ENCODE measurements at places on chromosomes 1 and 21.

GRCh38 chr1:221837896-221838295, 96.0 kb upstream of the DUSP10 start:
- DNase-seq = peak; percentile 5

- DNase-seq = no peak
Measured at GRCh38 chr1:23908453-23909341, 4.5 kb downstream of the CNR2 start.

- DNase-seq = no peak
Measured at GRCh38 chr21:33825915-33826314, 89.7 kb downstream of the ATP5PO start.

- DNase-seq = no peak
Measured at GRCh38 chr1:41870076-41870562, 48.6 kb downstream of the HIVEP3 start.

- DNase-seq = no peak
Measured at GRCh38 chr1:228381356-228381755, 25.3 kb downstream of the TRIM11 start.

DNA sequence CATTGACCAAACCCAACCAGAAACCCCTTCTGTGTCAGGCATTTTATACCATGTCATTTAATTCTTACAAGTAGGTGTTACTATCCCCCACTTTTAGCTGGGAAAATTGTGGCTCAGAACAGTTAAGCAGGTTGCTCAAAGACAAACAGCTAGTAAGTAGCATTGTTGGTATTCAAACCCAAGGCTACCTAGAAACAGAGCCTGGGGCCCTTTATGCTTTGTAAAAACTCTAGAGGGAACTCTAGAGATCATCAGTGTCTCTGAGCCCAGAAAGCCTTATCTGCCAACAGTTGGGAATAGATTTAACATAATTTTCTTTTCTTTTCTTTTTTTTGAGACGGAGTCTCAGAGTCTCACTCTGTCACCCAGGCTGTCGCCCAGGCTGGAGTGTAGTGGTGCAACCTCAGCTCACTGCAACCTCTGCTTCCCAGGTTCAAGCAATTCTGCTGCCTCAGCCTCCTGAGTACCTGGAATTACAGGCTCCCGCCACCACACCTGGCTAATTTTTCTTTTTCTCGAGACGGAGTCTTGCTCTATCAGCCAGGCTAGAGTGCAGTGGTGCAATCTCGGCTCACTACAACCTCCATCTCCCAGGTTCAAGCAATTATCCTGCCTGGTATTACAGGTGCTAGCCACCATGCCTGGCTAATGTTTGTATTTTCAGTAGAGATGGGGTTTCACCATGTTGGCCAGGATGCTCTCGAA, 48.5 kb upstream of the OSBPL9 start:
- DNase-seq = no peak

GRCh38 chr21:25487046-25487594, 120.2 kb downstream of the MRPL39 start:
- no peak for DNase-seq

- DNase-seq = no peak
Measured at GRCh38 chr1:175861626-175862367, 118.4 kb upstream of the TNR start.

DNA sequence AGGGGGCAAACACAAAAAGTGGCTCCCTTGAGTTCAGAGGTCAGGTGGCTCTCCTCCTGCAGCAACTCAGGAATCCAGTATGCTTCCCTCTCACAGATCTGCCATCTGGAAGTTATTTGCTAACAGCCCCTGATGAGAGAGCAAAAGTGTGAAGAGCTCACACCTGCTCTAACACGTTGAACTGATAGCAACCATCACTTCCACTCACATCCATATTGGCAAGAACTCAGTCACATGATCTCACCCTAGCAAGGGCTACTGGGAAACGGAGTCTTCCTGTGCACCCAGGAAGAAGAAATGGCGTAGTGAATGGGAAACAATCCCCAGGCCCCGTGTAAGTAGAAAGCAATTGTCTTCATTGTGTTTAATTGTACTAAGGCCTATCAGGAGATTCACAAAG, 20.7 kb upstream of the SLC45A1 start:
- no peak for DNase-seq

DNA sequence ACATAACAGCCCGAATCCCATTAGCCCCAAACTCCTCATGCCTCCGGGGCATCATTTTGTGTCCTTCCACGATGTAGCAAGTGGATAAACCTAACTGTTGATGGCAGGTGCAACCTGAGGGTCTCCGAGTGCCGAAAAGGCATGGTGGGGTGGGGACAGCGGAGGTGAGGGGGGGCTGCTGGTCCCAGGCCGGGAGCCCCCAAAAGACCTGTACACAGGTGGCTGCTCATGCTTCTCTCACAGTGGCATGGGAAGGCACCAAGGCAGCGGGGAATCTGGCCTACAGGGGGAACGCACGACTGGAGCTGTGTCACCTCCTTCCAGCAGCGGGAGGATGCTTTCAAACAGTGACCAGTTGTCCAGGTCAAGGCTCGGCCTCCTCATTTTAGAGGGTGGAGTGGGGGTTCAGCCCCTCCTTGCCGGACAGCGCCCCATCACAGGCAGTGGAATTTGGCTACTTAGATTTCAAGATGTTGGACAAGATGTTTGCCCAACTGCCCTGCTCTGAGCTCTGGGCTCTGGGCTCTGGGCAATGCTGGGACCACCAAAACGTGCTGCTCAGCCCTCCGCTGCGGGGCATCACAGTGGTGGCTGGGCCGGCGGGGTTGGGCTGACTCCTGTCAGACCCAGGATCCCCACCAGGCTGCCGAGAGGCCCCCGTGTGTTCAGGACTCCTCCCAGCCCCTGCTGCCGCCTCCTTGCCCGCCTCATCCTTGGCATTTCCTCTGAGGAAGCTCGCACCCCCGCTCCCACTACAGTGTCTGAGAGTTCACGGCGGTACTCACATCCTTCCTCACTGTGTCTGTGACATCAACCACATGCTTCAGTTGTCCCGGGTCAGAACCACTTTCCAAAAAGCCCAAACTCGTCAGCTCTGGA, 7.6 kb downstream of the DNMT3L start:
- DNase-seq = peak; percentile 13

DNA sequence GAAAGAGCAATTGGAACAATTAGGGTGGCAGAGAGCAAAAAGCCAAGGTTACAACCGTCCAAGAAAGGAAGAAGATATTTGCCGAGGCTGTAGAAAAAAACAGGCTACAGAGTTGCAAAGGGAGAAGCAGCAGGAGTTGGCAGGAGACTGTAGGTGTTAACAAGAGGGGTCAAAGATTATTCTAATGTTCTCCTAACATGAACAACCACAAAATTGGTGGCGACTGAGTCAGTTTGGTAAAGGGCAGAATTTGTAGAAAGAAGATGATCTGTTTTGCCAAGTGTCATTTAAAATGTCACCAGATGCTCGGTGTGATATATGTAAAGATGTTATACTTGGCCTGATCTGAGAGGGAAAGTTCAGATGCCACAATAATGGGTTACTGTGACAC, 401 bp upstream of the PRUNE1 start:
- DNase-seq = no peak

DNA sequence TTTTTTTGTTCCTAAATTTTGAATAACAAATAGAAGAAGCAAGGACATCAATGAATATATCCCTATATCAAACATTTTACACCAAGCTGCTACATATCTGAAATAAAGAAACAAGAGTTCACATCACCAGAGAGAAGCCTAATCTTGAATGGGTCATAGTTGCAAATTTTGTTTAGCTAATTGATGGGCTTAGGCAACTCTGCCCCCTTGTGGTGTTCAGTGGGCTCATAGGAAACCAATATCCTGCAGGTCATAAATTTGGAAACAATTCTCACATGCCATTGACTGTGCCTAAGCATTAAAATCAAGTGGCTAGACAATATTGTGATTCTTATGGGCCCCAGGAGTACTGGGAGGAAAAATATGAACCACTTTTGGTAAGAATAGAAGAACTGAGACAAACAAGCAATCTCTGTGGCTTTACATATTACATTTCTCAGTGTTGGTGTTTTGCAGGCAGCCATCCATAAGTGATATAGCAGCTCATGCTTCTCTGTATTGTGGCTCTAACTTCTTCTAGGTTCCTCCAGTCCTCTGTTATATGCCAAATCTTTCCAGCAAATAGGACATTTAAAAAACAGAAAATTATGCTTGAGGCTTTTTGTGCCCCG, 1262.8 kb upstream of the PRMT6 start:
- no peak for DNase-seq

DNA sequence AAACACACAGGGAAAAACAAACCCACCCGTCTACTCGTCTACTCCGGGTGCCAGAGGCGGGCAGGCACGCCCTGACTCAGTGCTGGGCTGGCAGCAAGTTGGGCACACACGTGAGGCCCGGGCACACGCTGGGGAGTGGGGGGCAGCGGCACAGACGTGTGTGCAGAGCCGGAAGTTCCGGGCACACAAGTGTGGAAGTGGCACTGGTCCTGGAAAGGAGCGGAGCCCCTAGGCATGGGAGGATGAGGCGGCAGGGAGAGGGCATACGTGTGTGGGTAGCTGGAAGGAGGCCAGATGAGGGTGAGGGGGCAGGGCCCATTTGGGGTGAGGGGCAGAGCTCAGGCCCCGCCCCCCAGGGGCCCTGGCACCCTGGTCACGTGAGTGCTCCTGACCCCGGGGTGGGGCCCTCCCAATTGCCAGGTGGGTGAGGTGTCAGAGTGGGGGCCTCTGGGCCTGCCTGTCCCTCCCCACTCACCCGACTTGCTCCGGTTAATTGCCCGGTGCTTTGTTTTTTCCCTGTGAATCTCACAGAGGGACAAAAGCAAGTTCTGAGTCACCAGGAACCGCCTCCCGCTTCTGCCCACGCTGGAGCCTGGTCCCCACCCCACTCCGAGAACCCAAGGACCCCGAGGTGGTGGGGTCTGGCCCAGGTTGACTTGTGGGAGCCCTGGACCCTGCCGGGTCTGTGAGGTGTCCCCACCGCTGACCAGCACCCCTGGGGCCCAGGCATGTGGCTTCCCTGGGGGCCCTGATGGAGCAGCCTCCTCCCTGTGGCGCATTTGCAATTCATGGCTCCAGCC, 104.8 kb upstream of the CASZ1 start:
- no peak for DNase-seq

- no peak for DNase-seq
Measured at GRCh38 chr1:200038325-200038980, 10.9 kb downstream of the NR5A2 start.

GRCh38 chr21:35358008-35358407, 308.9 kb upstream of the RUNX1 start:
- no peak for DNase-seq

DNA sequence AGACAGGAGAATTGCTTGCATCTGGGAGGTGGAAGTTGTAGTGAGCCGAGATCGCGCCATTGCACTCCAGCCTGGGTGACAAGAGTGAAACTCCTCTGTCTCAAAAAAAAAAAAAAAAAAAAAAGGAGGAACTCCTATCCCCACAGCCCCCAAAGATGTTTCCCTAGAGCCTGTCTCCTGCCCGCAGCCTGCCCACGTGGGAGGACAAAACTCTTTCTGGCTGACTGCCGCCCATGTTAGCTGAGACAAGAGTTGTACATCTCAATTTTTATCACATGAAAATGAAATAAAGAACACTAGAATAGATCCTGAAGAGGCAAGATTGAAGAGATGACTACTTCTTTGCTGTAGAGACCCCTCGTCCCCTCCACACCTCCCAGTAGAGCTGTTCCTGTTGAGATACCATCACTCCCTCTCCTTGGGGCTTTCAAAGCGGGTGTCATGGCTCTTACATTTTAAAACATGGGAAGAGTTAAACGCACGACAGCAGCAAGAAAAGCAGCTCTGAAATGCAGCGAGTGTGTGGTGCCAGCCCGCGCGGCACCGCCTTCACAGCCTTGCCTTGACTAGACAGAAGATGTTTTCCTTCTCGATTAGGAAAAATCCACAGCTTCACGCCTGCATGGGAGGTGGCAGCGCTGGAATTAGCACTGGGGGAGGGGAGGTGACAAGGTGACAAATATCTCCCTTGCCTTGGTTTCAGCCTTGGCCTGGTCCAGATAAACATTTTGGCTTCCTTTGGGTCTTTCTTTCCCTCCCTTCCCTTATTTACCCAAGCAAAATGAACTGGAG, 253.4 kb upstream of the CSF3R start:
- DNase-seq = no peak

GRCh38 chr1:109493227-109493626, 667 bp upstream of the CYB561D1 start:
- DNase-seq = no peak

GRCh38 chr1:180151508-180151907, 3.2 kb upstream of the QSOX1 start:
- DNase-seq = no peak
